ENCODE measurements at places on chromosomes 1 and 21.

- DNase-seq: no peak
Measured at GRCh38 chr1:157652859-157653493, 47.6 kb downstream of the FCRL3 start.

- DNase-seq: no peak
Measured at GRCh38 chr1:34066981-34067603, 97.9 kb downstream of the CSMD2 start.

GRCh38 chr1:192737306-192737705 is 71.5 kb upstream of the RGS2 start:
- DNase-seq: no peak

- DNase-seq: no peak
Measured at GRCh38 chr1:162868972-162869371, 8.0 kb upstream of the CCDC190 start.

DNA sequence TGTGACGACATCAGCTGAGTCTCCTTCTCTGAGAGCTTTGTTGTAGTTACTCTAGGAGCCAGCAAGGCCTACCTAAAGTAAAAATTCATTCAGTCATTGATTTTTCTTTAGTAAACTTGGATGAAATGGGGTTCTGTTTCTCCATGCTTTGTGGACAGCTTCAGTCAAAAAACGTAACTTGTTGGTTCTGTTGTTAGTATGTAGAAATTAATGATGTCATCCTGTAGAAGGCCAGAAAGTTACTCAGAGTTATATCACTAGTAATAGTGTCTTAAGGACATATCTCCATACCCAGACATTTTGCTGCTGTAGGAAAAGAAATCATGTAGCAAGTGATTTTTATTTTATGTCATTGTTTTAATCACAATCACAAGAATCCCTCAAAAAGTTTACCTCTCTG is 43.0 kb downstream of the KDM1A start:
- no peak for DNase-seq

- DNase-seq: no peak
Measured at GRCh38 chr1:231584117-231584516, 42.5 kb upstream of the DISC1 start.

DNA sequence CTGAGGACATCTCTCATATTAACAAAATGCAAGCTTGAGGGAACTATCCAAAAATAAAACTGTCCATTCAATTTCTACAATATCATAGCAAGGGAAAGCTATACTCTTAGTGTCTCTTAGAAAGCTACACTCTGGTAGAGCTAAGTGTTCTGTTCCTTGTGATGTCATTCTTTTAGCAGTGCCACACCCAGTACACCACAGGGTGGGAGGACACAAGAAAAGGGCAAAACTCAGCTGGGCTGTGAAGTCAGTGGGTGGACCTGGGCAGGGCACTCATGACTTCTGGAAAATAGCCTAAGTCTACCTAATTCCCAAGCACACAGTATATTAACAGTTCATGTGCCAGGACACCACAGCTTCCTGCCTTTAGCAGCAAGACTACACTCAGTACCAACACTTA is 42.2 kb upstream of the TNFSF4 start:
- no peak for DNase-seq

- no peak for DNase-seq
Measured at GRCh38 chr1:180988253-180988752, 34.4 kb downstream of the STX6 start.

DNA sequence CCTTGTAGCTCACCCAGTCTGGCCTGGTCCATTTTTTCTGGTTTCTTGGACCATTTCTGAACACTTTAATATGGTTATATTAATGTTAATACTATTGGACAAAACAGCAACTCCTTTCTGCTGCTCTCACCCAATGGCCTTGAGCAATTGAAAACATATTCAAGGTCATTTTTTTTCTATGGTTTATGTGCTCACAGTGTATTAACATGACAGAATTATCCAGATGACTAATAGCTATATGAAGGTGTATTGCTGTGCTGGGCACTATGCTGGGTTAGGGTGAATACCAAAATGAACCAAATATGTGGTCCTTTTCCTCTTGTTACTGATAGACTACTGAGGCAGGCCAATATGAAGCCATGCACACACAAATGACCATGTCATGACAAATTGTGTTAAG is 591.6 kb upstream of the PLXNA2 start:
- no peak for DNase-seq
